ENCODE measurements at places on chromosomes 4 and X.

DNA sequence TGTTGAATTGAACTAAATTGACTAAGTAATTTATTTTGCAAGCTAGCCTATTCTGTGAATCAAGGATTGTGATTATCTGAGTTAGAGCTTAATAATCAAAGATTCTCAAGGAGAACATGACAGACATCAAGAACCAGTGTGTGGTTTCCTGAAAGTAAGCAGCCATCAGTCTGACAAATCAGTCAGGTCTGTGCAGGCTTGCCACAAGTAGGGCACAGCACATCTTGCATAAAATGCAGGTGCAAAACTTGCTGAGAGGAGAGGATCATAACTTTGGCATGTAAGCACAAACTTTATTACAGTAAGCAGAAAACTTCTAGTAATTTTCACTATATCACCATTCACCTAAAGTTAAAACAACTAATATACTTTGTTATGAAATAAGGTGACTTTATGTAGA, 22.5 kb downstream of the FAM241A start:
- DNase-seq, result no peak

DNA sequence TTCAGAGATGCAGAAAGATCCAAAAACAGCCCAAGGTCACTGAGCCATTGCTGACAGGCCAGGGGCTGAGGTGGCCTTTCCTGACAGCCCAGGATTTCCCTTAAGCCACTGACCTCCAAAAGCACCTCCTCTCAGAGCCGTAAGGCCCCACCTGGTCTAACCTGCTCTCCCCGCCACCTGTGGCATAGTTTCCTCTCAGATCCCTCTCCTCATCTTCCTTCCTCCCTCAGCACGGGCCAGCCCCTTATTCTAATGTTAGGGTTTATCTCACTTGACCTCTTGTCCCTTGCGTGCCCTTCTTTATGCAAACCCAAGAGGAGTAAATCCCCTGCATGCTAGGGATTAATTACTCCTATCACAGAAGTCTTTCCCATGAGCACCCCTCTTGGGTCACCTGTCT, 113.0 kb downstream of the RBM47 start:
- no peak for DNase-seq

DNA sequence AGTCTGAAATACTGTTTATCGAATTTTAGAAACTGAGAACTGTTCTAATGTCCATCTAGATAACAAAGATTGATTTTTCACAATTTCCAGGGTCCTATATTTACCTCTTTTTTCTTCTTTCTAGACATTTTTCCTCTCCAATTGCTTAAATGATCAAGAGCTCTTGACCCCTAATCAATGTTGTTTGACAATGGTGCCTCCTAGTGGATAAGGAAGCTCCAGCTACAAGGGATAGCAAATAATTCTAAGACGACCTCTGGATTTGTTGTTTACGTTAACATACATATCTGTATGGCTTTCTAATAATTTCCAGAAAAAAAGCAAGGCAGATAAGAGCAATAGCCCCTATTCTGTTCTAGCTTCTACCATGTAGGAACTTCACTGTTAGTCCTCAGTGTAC, 35.8 kb downstream of the GPR82 start:
- no peak for DNase-seq

GRCh38 chr4:52099860-52100461, 48.9 kb downstream of the SPATA18 start:
- no peak for DNase-seq

GRCh38 chr4:171891038-171891437, 77.8 kb downstream of the GALNTL6 start:
- no peak for DNase-seq

DNA sequence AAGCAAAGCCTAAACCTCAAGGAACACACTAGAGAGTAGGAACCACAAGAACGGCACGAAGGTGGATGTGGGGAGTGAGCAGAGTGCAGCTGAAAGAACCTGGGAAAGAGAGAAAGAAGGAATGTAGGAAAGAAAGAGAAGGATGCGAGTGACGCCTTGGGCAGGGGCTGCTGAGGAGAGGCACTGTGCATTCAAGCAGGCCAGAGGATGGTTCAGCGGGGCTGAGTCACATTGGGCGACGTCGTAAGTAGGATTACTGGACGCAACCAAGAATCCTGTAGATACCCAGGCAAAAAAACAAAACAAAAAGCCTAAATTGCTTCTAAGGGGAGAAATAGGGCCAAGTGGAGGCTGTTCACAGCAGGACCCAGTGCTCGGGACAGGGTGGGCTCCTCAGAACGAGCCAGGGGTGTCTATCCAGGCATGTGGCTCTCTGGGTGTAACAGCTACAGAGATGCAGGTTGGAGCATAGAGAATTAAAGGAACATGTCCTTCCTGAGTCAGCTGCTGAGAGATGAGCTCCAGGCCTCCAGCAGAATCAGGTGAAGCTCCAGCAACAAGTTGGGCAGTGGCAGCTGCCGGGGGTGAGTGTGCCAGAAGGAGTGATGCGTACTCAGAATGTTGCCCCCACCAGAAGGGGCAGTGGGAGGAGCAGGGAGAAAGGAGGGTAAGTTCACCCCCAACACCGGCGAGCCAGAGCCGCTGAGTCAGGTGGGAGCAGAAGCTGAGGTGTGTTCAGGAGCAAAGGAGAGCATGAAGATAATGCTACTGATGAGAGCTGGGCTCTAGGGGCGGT, 38.6 kb downstream of the NELFA start:
- DNase-seq, result no peak

GRCh38 chr4:83342476-83342875, 7.8 kb upstream of the HPSE start:
- no peak for DNase-seq

- DNase-seq, result no peak
Measured at GRCh38 chr4:139987502-139987850, 166.5 kb downstream of the MAML3 start.

GRCh38 chrX:107566604-107567262, 61.6 kb upstream of the PRPS1 start:
- no peak for DNase-seq

GRCh38 chr4:137648531-137648930, 116.2 kb upstream of the PCDH18 start:
- no peak for DNase-seq

- no peak for DNase-seq
Measured at GRCh38 chr4:182216005-182216404, 27.2 kb upstream of the TENM3 start.

- DNase-seq, result no peak
Measured at GRCh38 chrX:137479386-137479785, 86.5 kb upstream of the ZIC3 start.

- DNase-seq, result no peak
Measured at GRCh38 chrX:7235071-7235470, 87.1 kb upstream of the PUDP start.

- DNase-seq, result no peak
Measured at GRCh38 chrX:71128915-71129765, 10.7 kb downstream of the MED12 start.

DNA sequence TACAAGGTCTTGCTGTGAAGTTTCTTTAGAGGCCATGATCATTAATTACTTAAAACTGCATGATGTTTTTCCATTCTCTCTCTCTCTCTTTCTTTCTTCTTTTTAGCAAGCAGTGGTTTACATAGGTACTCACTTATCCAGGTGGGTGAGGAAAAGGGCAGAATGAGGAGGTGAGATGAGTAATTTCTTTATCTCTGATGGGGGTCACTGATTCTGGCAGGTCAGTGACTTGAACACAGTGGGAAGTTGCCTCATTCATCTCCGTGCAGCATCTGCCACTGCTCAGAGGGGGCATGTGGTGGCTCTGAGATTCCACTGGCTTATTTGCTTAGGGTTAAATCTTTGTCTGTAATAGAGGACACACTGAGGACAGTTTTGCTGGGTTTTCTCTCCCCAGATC, 62.6 kb downstream of the FAM114A1 start:
- no peak for DNase-seq
